T-helper 1 cell (primary cell): ENCODE measurements at places on chromosomes 5 and 9.

DNA sequence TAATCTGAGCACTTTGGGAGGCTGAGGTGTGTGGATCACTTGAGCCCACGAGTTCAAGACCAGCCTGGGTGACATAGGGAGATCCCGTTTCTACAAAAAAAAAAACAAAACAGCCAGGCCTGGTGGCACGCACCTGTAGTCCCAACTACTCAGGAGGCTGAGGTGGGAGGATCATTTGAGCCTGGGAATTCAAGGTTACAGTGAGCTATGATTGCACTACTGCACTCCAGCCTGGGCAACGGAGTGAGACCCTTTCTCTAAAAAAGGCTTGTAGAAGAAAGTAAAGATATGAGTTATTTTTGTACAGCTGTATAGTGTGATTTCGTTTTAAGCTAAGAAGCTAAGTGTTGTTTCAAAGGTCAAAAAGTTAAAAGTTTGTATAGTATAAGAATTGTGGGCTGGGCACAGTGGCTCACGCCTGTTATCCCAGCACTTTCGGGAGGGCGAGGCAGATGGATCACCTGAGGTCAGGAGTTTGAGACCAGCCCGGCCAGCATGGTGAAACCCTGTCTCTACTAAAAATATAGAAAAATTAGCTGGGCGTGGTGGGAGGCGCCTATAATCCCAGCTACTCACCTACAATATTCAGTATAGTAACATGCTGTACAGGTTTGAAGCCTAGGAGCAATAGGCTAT is 18.8 kb downstream of the UBE2R2 start:
- no peak for DNase-seq

DNA sequence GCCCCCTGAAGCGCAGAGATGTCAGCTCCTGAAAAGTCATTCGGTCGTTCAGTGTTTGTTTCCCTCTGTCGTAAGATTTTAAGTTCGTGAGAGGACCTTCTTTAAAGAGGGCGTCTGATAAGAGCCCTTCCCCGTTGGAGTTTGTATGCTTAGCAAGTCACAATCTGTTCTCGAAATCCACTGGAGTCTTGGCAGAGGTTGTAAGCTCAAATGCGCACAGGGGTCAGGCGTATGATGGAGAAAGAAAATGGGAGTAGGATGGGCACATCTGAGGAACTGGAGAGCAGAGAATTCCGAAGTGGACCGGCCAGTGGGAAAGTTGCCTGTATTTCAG is 710 bp downstream of the HSD17B4 start:
- DNase-seq = no peak

GRCh38 chr5:86970361-86970760 is 297.3 kb upstream of the RASA1 start:
- no peak for DNase-seq

- DNase-seq = no peak
Measured at GRCh38 chr5:62465985-62466925, 53.7 kb downstream of the IPO11 start.

DNA sequence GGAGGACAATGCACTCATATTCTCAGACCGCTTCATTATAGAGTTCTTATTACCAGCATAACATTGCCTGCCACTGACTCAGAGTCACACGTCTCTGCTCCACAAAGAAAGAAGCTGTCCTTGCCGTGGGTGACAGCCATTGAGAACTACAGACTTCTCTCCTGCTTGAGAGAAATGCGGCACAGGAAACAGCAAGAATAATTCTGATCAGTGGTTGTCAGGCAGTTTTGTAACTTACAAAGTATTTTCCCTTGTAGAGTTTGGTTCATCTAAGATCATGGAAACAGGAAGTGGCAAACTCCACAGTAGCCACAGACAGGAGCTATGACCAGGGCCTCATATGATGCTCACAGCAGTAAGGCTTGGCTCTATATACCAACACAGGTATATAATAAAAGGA is 47.0 kb downstream of the KCNV2 start:
- DNase-seq = peak; percentile 67

- no peak for DNase-seq
Measured at GRCh38 chr5:178827636-178828035, 32.1 kb upstream of the ZNF354B start.

DNA sequence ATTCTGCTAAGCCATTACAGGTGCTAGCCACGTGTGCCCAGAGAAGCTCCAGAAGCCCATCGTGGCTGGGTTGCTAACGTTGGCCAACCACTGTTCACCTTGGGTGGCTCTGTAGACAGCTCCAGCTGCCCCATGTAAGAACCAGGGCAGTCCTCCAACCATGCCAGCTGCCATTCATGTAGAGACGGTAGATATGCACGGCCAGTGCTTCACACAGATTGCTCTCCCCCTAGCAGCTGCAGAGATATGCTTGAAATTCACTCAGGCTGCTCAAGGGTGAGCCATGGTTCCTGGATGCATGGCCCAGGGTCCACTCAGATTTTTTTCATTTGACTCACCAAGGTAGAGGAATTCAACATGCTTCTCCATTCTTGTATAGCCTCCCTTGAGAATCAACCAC is 31.0 kb downstream of the GADD45G start:
- DNase-seq = no peak

GRCh38 chr5:64595031-64595855 is 89.4 kb downstream of the RGS7BP start:
- no peak for DNase-seq

DNA sequence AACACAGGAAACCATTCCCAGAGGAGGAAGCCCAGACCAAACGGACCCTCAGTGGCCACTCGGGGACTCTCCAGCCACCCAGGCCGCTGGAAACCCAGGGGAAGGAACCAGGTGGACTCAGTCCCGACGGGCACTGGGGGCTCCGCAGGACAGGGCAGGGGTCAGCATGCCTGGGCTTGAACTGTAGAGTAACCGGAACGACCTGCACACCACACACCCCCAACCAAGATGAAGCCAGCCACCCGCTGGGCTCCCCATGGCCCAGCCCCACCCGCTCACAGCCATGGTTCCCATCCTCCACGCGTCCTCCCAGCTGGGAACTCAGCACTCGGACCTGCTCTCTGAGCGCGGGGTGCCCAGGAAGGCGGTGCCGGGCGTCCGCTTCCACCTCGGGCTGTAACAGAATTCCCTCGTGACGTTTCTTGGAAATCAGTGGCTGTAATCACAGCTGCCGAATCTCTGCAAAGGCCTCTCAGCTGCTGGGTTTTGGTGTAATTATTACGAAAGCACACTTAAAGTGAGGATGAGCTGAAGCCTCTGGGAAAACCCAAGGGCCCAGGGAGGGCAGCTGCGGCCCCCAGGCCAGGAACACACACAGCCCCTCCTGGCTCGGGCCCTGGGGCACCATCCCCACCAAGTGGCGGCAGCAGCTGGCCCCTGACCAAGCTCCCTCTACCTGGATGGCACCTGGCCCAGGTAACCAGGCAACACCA is 13.8 kb downstream of the NACC2 start:
- no peak for DNase-seq

GRCh38 chr9:93679536-93680442 is 103.4 kb downstream of the PHF2 start:
- no peak for DNase-seq

- no peak for DNase-seq
Measured at GRCh38 chr9:6894135-6894534, 136.4 kb downstream of the KDM4C start.

DNA sequence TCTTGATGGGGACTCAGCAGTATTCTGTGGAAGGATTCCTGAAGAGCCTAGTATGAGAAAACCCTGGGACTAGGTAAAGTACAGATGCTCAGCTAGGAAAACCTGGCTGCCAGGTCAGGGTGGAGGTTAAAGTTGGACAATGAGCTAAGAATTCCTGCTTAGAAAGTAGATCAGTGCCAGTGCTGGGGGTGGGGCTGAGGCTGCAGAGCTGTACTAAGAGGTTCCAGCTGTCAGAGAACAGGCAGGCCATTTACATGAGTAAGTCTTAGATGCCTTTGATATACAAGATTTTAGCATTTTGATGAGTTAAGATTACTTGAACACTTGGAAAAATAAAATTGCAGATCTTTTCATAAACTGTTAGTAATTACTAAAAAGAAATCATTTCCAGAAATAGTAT is 332.3 kb upstream of the NUDT12 start:
- no peak for DNase-seq

- DNase-seq = no peak
Measured at GRCh38 chr5:179791881-179792611, 1.7 kb upstream of the LTC4S start.

GRCh38 chr5:140356853-140357725 is 2.9 kb upstream of the SLC4A9 start:
- no peak for DNase-seq

DNA sequence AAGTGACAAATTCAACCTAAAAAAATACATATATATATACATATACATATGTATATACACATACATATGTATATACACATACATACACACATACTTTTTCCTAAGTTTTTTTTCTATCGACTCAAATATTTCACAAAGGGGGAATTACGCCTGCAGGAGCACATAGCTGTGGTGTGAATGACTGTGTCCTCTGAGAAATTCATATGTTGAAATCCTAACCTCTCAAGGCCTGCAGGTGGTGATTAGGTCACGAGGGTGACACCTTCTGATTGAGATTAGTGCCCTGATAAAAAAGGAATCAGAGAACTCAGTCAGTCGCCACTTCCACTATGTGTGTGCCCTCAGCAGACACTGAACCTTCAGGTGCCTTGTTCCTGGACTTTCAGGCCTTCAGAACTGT is 248.7 kb downstream of the SEMA5A start:
- no peak for DNase-seq

GRCh38 chr9:111993319-111993718 is 96.7 kb downstream of the UGCG start:
- no peak for DNase-seq

DNA sequence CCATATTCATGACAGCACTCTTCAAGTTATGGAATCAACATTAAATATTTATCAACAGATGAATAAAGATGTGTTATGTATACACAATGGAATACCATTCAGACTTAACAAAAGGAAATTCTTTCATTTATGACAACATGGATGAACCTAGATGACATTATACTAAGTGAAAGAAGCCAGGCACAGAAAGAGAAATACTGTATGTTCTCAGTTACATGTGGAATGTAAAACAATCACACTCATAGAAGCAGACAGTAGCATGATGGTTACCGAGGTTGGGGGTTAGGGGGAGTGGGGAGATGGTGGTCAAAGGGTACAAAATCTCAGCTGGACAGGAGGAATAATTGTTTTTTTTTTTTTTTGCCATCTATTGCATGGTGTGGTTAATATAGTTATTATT is 431.9 kb downstream of the DMAC1 start:
- DNase-seq = no peak

DNA sequence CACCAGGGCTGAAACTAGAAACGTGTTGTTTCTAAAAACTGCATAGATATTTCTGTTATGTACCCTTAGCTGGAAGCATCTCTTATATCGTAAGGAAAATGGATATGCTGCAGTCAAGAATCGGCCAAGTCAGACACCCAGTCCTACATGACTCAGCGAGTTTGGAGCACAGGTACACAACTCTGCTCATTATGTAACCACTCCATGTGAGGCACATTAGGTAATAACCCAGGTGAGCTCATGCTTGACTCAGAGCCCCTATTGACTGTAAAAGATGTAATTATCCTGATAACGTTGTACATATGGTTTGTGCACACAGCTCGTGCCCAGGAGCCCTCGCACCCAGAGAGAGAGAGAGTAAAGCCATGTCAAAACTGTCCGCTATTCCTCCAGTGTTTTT is 593.7 kb upstream of the ACO1 start:
- DNase-seq = no peak

- DNase-seq = no peak
Measured at GRCh38 chr5:172872997-172873491, 39.0 kb downstream of the ERGIC1 start.

DNA sequence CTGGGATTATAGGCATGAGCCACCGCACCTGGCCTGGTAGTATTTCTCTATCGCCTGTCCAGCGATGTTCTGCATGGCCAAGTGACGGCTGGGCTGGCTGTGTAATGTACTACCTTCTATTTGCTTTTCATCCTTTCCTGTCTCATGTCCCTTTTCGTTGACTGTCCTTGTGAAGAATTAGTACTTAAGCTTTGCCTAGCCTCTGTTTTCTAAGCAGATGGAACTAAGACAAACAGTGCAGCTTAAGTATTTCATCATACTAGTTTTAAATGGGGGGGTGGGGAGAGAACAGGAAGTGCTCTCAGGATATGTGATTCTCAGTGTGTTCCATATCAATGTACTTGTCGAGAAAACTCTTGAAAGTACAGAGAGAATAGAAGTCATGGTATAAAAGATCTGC is 31.7 kb upstream of the CCL21 start:
- peak; percentile 20 for DNase-seq

GRCh38 chr9:121636341-121636865 is 15.0 kb upstream of the DAB2IP start:
- no peak for DNase-seq

GRCh38 chr9:123002754-123003153 is 30.7 kb upstream of the GPR21 start:
- no peak for DNase-seq

DNA sequence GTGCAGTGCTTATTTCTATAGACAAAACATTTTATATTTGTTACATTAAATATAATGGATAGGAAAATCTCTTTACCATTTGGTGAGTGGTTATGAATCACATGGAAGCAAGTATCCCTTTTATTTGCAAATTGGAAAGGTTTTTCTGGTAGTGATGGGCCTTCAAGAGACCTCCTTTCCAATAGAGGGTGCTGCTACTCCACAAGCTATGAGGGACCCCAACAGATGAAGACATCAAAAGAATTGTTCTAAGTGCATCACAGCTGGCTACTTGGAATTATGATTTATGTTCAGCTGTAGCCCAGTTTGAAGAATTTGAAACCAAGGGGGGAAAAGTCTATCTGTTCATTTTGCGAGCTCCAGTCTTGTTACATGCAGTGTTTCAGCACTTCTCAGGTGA is 493.7 kb upstream of the SGCD start:
- DNase-seq = no peak

DNA sequence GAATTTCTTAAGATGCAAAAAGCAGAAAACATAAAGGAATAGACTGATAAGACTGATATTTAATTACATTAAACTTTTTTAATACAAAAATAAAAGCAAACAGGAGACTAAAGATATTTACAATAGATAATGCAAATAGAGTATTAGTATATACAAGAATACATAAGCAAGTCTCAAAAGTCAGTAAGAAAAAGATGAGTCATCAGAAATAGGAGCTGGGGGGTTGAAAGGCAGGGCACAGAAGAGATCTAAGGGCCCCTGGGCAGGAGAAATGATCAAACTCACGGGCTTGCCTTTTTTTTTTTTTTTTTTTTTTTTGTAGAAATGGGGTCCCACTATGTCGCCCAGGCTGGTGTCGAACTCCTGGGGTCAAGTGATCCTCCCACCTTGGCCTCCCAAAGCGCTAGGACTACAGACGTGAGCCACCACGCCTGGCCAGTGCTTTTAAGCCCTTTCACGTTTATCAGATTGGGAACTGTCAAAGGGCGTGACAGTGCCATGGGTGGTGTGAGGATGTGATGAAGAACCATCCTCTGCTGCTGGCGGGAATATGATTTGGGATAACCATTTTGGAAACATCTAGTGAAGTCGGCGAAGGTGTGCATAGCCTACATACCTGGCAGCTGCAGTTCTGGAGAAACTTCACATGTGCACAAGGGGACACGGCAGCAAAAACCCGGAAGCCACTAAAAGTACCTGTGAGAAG is 126.1 kb downstream of the CACNA1B start:
- DNase-seq = no peak

GRCh38 chr9:97315550-97315949 is 8.1 kb downstream of the CCDC180 start:
- no peak for DNase-seq

- no peak for DNase-seq
Measured at GRCh38 chr5:10644192-10644591, 80.3 kb downstream of the ANKRD33B start.

GRCh38 chr5:1652873-1653697 is 129.3 kb upstream of the LPCAT1 start:
- no peak for DNase-seq

GRCh38 chr9:3528451-3528850 is 2.6 kb upstream of the RFX3 start:
- DNase-seq = peak; percentile 89
